ENCODE measurements at places on chromosomes 3 and 15.
A peak's percentile ranks its signal among the peaks of the same experiment; 100 is the strongest.

DNA sequence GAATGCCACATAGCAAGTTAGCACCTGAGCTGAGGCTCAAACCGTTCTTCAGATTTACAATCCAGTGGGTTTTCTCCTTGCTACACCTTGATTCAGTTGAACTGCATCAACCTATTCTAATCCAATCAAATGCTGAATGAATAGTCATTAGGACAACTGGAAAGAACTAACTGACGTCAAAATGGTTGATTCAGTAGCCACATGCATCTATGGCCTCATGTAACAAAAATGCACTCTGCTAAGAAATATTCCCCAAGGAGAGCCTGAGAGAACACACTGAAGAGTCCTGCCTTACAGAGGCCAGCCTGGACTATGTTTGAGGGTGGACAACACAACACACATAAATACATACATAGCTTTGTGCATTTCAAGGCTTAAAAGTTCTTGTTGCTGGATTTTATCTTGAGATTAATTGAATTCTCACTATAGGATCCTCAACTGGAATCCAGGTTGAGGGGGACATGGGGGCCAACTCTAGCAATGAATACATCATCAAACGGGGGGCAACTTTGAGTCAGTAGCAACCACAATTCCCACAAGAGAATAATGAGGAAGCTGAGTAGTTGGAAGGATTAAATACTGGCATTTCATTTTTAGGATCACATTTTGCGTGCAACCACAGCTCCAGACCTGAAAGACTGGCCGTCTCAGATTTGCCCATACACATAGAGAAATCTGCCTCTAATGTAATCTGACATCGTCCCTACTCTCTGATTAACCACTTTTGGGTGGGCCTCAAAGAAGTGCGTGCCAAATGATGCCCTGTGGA lies 280.2 kb upstream of the ICE2 start:
- peak; percentile 64 for DNase-seq

- DNase-seq, result no peak
Observed at GRCh38 chr3:136294176-136294575, 44.0 kb downstream of the PCCB start.

DNA sequence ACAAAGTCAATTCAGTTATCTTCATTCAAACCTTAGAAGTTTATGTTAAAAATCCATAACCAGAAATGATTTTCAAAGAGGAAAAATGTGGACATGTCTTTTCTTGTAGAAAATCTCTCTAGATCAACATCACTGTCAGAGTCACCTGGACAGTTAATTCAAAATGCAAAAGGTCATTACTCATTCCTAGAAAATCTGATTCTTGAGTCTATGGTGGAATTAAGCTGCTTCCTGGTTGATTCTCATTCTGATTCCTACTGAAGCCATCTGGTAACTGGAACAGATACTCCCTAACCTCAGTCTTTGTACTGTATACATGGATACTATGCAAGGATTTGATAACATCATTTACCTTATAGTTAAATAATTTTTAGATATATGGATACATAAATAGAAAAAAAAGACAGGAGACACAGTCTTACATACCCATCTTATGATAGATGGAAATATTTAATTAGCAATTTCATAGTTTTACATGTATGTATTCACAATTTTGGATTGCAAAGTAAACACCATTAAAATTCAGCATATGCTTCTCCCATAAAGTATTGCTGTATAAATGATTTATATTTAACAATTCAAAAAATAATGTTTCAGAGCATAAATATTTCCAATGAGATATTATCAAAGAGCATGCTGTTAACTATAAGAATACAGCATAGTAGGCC lies 693.2 kb upstream of the CCDC54 start:
- DNase-seq, result peak; percentile 10

DNA sequence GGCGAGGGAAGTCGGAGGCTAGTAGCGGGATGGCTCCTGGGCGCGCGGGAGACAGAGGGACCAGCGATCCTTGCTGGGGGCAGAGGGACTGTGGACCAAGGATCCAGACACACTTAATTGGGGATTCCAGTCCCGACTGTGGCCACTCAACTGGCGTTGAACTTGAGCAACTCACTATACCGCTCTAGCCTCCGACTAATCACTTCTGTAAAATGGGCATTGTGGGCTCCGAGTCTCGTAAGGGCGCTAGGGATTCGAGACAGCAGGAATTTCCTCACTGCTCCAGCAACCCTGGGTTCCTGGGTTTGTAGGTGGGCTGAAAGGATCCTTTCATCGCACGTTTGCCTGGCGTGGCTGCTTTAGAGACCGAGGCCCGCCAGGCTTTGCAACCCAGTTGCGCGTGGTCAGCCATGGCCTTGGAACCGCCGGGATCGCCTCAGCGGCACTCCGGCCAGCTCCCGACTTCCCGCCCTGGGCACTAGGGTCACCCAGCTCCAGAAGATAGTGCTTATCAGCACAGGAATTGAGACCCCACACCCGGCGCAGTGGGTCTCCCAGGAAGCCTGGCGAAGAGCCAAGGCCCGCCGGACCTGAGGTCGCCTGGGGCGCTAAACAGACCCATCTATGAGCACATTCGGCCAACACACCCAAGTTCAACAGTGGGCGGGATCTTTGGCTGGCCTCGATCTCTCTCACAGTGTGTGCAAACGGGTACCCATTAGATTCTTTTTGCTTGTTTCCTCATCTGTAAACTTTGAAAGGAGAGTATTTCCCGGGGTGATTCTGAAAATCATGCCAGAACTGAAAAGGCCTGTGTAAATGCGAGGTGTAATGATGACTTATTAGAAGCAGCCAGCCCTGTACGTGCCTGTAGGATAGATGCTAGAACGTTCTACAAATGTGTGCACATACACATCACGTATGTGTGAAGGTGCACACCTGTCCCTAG lies 9.9 kb downstream of the FOXL2 start:
- DNase-seq, result no peak

DNA sequence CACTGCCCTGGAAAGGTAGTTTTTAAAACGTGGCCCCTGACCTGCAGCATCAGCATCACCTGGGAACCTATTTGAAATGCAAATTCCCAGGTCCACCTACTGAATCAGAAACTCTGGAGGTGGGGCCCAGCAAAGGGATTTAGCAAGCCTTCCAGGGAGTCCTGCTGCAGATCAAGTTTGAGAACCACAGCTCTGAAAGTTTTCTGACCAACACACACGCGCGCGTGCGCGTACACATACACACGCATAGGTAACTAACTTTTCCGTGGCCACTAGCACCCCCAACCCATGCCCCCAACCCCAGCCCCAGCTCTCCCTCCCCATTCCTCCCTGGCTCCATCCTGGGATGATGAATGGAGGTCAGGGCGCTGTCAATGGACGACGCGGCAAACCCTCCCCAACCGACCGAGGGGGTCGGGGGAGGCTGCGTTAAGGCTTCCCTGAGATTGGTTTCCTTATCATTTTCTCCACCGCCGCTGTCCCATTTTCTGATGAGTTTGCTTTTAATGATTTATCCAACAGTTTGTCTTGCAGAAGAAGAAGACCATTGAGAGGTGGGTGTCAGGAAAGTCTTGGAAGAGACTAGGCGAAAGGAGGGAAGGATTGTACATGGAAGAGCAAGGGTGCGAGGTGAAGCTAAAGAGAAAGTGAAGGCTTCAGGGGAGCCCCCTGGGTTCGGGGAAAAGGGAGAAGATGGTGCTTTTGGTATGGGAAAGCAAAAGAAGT lies 590 bp upstream of the BOC start:
- DNase-seq, result no peak

GRCh38 chr15:92664178-92664900 lies 8.8 kb upstream of the FAM174B start:
- DNase-seq, result no peak

DNA sequence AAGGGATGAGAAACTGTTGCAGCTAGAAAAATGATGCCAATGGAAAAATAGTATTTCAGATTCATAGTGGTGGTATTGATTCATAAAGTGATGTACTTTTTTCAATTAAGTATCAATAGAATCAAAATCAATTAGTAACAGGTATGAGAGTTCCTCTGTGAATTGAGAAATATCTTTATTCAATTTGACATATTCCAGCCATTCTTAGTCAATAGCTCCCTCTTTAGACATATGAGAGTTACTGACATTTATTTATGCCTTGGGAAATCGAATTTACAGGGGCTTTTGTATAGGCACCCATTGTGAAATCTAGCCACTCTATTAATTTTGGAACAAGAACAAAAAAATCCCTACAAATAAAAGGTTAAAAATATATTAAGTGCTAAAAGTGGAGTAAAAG lies 386.9 kb upstream of the CNTN3 start:
- DNase-seq, result peak; percentile 1

DNA sequence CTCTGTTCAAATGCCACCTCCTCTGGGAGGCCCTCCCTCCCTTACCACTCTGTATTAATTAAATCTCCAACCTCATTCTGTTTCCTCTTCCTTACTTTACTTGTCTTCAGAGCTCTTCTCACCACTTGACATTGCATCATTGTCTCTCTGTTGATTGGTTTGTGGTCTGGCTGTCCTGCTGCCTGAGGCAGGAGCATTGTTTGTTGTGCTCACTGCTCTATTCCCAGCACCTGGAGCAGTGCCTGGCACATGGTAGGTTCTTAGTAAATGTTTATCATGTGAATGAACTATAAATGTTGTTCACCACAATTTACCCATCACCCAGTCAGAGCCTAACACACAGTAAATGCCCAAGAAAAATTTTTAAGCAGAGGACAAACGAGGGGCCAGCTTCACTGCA lies 6.7 kb upstream of the BFSP2 start:
- no peak for DNase-seq

GRCh38 chr3:194792368-194792767 lies 106.7 kb downstream of the FAM43A start:
- no peak for DNase-seq

DNA sequence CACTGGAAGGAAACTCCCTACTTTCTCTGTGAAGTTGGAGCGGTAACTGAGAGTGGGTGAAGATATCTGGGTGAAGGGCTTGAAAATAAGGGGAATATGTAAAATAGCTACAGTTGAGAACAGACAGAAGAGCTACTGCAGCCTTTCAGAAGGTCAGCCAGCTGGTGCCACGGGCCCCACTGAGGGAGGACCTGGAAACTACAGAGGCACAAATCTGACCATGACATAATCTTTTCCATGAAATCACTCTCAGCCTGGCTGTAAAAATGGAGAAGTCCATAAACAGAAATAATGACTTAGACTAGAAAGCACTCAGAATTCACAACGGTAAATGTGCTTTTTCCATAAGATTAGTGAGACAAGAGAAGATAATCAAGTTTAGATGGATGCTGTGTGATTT lies 46.4 kb downstream of the ST3GAL6 start:
- DNase-seq, result no peak

GRCh38 chr15:73369154-73369694 lies 466 bp upstream of the HCN4 start:
- DNase-seq, result no peak

Data from ELR (cell line).